ENCODE measurements at places on chromosomes 4 and X. TPM values are rescaled to one million over a fixed set of nuclear protein-coding genes. Genes with fewer than 3 reads are reported as not detected.

DNA sequence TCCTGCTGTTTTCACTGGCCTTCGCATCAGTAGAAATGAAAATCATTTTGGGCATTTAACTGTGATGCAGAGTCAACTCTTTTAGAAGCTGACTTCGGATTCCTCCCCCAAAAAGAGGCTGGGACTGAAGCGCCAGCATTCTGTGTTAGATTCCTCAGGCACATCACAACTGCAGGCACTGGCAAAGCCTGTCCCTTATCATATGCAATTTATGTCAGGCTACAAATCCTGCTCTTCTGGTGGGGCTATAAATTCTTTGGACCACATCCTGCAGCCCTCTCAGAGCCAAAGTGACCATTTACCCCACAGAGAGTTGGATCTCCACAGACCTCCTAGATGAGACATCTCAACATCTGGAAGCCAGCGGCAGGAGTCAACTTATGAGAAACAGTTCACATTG lies 138.4 kb downstream of the CBR4 start:
- no peak for DNase-seq

GRCh38 chrX:21734175-21734574 lies 23.7 kb downstream of the SMPX start:
- no peak for DNase-seq

DNA sequence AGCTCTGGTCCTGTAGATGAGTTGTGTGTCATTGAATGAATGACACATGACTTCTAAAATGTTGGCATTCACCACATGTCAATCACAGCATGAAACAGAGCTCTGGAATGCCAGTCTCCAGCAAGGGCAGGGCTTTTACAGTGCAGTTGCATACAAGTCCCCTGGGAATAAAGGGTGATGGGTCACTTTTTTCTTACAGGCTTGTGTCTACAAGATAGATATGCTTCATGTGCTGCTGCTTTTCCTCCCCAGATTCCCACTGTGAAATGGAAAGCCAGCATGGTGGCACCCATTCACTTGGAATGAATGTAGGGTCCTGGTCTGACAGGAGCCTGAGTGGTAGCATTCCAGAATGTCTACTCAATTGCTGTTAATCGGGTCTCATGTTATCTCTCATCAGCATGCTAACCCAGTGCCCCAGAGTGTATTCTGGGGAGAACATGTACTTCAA lies 159.1 kb upstream of the KIT start:
- DNase-seq, result no peak

- DNase-seq, result no peak
Observed at GRCh38 chr4:96035727-96036126, 195.8 kb downstream of the PDHA2 start.

GRCh38 chr4:140789759-140790158 lies 33.6 kb upstream of the TBC1D9 start:
- no peak for DNase-seq

DNA sequence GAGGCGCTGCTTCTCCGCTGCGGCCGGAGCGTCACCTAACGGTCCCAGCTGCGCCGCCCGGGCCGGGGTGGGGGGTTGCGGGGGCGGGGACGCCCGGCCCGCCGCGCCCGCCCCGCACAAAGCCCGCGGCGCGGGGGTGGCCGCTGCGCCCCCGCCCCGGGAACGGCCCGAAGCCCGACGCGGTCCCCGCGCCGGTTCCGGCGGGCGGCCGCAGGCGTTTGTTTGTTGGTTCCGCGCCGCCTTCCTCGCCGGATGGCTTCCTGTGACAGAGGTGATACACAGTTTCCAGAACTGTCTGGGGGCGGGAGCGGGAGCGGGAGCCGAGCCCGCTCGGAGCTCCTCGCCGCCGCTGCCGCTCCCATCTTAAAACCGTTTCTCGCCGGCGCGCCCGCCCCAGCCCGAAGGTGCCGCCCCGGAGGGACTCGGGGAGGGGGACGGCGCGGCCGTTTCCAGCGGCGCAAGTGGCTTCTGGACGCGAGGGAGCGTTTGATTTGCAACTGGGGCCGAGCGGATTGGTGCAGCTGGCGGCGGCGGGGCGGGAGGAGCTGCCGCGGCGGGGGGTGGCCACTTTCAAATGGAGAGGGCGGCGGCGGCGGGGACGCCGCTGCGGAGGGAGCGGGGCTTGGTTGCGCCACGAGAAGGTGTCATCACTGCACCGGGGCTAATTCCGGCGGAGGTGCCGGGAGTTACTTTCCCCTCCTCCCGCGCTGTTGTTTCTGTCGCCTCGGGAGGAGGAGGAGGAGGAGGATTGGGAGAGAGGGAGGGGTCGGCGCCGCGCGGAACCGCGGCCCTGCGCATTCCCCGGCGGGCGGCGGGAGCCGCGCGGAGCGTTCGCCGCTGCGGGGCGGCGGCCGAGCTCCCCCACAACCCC lies 2.3 kb downstream of the JADE1 start:
- DNase-seq, result peak; percentile 82

- DNase-seq, result no peak
Observed at GRCh38 chrX:69546417-69546816, 42.3 kb downstream of the NALF2 start.

- no peak for DNase-seq
Observed at GRCh38 chr4:589219-589963, 13.3 kb upstream of the TMEM271 start.

DNA sequence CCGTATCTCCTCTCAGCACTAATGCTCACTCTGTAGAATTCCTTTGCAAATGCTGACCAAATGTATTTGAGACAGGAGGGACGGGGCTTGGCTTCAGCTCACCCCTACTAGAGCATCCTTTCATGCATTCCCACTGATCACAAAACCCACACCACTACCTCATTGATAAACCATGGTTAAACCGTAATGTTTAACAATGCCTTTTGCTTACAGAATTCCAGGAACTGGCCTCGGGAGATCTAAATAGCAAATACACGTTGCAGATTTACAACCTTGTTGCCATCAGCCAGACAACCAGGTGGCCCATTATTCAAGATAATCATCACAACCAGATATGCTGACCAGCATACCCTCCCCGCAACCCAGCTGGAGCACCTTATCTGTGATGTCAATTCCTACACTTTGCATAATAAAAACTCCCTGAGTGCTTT lies 391.9 kb downstream of the KCTD8 start:
- DNase-seq, result no peak

The IL2RG gene
- total RNA-seq, result not detected
